ENCODE measurements at places on chromosomes 16 and 17. TPM values are rescaled to one million over a fixed set of nuclear protein-coding genes. Genes with fewer than 3 reads are reported as not detected.
A peak's percentile ranks its signal among the peaks of the same experiment; 100 is the strongest.

DNA sequence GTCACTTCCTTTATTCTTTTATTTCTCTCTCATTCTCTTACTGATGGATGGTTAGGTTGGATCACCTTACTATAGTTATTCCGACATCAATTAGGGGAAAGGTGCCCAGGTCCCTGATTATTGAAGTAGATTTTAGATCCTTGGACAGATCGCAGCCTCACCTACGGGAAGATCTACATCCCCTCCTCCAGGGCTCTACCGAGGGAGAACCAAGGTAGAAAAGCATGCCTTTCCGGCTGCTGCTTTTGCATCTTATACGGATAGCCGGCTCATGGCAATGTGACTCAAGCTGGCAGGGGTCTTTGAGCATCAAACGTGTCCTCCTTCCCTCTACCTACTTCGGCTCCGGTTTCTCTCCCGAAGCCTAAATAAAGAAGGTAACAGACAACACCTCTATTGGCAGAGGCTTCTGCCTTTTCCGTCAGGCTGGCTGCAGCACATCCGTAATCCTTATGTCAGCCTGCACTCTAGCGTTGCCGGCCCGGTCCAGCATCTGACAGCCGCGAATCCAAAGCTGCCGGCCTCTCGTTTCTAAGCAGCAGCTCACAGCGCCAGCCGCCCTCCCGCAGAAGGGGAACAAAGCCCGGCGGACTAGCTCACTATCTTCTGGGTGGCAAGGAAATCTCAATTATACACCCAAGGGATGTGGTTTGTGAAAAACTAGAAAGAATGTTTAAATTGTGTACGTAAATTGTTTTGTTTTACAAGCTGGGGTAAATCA is 46.9 kb downstream of the IRX6 start:
- no peak for DNase-seq

DNA sequence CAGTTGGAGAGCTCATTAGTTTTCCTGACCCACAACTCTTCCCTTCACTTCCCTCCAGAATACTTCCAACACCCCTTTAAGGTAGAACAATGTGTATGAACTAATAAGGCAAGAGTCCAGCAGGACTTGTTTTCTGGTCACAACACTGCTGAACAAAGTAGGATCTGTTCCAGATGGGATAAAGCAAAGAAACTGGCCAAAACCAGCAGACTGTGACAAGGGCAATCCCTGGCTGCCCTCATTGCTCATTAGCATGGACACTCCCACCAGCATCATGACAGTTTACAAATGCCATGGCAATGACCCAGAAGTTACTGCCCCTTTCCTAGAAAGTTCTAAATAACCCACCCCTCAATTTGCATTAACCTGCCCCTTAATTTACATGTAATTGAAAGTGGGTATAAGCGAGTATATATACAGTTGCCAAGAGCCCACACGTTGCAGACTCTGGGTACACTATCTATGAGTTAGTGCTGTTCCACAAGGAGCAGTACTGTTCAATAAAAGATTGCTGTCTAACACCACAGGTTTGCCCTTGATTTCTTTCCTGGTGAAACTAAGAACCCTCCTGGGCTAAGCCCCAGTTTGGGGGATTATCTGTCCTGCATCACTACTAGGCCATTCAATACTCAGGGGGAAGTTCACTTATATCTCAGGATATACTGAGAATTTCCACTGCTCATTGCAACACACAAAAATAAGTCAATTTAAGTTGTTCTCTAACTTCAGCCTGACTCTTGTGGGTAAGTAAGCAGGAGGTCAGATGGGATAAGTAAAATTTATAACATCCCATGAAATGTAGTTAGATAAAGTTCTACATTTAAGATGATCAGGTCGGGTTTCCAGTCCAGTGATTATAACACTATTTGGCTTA is 82.3 kb downstream of the SSH2 start:
- DNase-seq: no peak

DNA sequence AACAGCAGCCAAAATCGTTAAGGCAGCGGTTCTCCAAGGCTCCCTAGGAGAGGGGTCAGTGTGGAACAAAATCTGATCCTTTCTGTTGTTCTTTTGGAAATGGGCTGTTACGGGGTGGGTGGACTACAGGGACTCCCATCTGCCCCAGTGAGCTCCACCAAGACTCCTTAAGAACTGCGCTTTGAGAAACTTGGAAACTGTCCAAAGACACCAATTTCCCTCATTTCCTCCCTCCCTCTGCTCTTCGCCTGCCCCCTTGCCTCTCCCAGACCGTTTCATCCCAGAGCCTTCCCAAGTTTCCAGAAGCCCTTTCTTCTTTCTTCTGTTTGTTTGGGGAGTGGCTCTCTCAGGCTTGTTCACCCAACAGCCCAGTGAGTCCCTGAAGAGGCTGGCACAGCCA is 205.4 kb downstream of the COPRS start:
- no peak for DNase-seq

DNA sequence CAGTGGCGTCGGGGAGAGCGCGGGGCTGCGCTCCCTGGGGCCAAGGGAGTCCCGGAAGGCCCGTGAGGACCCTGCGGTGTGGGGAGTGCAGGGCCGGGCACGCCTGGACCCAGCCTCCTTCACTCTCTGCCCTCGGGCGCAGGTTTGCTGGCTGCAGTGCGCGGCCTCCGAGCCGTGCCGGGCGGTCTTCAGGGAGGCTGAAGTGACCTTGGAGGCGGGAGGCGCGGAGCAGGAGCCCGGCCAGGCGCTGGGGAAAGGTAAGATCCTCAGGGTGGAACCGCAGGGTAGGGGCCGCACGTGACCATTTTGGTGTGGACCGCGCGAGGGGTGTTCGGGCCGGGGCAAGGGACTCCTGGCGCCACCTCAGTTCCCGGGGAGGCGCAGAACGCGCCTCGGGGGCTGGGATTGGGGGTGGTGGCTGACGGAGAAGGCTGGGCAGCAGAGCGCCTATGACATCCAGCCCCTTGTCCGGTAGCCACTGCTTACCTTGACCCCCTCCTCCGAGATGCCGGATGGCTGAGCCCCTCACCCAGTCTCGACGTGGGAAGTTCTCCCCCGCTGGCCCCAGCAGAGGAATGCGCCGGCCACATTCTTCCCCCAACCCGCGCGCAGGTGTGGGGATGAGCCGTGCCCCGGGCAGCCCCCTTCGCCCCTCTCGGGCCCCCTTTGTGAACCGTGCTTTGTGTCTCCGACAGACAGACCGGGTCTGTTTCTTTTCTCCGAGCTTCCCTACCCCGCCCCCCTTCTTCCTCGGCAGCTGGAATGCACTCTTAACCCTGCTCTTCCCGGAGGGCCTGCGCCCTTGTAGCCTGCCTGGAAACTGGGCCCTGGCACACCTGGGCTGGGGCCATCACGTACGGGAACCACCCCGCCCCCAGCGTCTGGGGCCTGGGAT is 631 bp downstream of the CDH3 start:
- no peak for DNase-seq

GRCh38 chr17:62967205-62967529 is 1.1 kb downstream of the TANC2 start:
- DNase-seq: no peak

DNA sequence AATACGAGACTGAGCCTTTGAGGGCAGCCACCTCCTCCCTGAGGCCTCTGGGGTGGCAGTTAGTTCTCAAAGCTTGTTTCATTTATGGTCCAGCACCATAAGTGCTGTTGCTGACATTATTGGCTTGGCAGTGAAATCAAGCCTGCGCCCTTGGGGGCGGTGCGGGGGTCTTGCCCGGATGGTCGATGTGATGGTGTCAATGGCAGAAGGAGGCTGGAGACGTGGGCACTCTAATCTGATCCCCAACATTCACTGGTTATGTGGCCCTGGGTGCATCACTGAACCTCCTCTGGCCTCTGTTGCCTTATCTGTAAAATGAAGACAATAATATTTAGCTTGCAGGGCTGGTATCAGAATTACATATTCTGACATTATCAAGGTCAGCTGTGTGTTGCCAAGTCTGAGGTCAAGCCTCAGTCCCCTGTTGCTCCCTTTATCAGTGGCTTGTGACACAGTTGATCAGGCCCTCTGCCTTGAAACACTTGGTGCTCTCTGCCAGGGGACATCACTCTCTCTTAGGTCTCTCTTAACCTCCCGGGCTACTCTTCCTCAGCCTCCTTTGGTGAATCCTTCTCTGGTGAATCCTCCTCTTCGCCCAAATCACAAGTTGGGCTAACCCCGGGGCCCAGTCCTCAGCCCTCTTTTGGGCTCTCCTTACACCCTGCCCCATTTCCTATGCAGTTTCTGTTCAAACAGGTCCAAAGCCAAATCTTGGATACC is 11.8 kb upstream of the TMEM220 start:
- no peak for DNase-seq

- peak; percentile 66 for DNase-seq
Measured at GRCh38 chr17:79803997-79804855, 7.3 kb upstream of the CBX8 start.

DNA sequence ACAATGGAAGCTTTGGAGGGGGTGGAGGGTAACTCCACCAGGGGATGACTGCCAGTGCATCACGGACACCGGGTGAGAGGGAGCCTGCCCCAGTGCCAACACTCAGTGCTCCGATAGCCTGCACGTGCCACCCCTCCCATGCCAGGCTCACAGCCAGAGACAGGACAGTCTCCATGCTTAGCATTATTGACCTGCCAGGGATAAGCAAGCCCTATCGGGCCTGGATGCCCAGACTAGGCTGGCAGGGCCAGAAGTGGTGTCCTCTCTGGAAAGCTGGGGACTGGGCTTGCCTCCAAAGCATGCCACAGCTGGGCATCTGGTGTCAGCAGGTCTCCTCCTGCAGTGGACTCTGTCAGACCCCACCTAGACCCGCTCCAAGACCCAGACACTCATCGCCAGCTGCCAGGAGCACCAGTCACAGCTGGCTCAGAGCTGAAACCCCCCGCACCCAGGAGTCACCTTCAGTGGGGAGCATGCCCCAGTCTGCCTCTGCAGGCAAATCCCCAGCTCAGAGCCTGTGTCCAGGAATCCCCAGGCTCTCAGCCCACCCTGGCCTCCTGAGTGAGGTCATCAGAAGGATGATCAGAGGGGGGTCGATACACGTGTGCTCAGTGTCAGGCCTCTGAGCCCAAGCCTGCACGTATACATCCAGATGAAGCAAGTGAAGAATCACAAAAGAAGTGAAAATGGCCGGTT is 1.8 kb upstream of the RHBDF1 start:
- no peak for DNase-seq

GRCh38 chr16:47045459-47045858 is 72.0 kb upstream of the DNAJA2 start:
- no peak for DNase-seq

GRCh38 chr17:36980280-36980761 is 31.6 kb downstream of the AATF start:
- DNase-seq: no peak

- no peak for DNase-seq
Measured at GRCh38 chr17:64038331-64039105, 18.1 kb upstream of the ICAM2 start.

DNA sequence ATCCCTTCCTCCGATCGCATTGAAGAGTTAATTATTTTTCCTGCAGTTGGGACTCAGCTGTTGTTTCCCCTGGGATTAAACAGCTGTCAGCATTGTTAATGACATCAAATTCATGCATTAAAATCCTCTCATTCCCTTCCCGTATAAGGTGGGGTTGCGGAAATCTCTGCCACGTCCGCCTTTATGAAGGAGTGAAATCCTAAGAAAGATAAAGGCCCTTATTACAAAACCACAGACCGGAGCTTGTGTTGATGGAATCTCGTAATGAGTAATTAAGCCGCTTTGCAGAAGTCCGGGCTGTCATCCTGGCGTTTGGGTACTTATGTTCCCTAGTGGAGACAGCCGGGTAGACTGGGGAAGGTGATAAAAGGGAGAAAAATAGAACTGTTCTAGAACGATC is 627.6 kb downstream of the MAF start:
- DNase-seq: no peak

DNA sequence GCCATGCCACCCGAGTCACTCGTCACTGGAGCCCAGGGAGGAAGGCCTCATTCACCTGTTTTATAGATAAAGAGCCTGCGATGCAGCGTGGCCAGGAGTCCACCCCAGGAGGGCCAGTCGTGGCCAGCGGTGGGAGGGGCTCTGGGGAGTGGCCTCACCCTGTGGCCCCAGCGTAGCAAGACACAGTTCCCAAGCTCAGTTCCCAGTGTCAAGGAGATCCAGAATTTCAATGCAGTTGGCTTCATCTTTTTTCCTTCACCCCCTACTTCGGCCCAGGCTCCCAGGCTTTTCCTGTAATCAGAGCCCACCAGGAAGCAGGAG is 84.0 kb downstream of the ABR start:
- DNase-seq: no peak

- DNase-seq: peak; percentile 42
Measured at GRCh38 chr17:44672479-44673093, 16.3 kb downstream of the MEIOC start.

- DNase-seq: peak; percentile 20
Measured at GRCh38 chr17:40443196-40443987, at the start of gene IGFBP4. IGFBP4 (plus strand) TSS chr17:40443450; CDS start chr17:40443736, 286 bp downstream.

DNA sequence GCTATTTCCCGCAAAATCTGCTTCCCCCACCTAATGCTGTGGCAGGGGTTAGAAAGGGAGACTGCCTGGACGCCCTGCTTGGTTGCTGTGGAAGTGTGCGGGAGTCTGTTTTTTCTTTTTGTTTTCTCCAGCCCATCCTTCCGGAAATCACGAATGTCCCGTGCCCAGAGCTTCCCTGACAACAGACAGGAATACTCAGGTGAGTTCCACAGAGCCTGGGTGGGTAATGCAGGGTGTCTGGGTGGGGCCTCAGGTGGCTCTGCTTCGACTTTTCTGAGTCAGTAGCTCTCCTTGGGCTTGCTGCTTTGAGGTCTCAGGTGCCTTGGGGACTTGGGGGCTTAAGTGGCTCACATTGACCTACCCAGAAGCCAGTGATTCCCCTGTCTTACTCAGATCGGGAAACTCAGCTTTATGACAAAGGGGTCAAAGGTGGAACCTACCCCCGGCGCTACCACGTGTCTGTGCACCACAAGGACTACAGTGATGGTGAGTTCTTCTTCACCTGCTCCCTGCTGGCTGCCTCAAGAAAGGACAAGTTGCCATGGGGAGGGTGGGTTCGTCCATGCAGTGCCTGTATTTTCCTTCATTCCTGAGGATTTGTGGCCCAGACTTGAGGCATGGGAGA is 11.4 kb downstream of the LIMD2 start:
- no peak for DNase-seq

GRCh38 chr17:27733773-27734172 is 66.6 kb downstream of the NOS2 start:
- DNase-seq: no peak

The PDK2 gene
- total RNA-seq: 30.1 TPM

The NOXO1 gene
- 0.30 TPM for total RNA-seq

The GLTPD2 gene
- total RNA-seq: not detected

The PERCC1 gene
- not detected for total RNA-seq

The GRB7 gene
- not detected for total RNA-seq

All from OCI-LY7 (cell line).